ENCODE measurements at places on chromosomes 3 and 15. TPM values are rescaled to one million over a fixed set of nuclear protein-coding genes. Genes with fewer than 3 reads are reported as not detected.

The COLQ gene
- 21.3 TPM for total RNA-seq

The NTRK3 gene
- 47.0 TPM for total RNA-seq

The IL20RB gene
- 2.6 TPM for total RNA-seq

- DNase-seq = no peak
Observed at GRCh38 chr15:67945951-67946700, 106.3 kb upstream of the RNU6-1 start.

DNA sequence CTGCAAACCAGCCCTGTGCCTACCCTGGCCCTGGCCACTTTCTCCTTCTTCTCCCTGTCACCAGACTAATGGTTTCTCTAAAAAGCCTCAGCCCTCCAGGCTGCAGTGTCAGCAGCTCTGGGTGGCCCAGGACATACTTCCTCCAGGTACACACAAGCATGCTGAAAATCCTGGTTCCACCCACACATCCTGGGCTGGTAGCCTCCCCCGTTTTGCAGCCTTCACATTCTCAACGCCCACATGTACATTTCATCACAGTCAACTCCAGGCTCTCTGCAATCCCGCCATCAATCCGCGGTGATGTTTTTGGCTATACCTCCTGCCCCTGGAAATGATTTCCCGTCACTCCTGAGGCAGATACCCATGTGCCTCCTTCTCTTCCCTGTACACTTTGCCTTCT lies 59.4 kb downstream of the MAGEF1 start:
- no peak for DNase-seq

DNA sequence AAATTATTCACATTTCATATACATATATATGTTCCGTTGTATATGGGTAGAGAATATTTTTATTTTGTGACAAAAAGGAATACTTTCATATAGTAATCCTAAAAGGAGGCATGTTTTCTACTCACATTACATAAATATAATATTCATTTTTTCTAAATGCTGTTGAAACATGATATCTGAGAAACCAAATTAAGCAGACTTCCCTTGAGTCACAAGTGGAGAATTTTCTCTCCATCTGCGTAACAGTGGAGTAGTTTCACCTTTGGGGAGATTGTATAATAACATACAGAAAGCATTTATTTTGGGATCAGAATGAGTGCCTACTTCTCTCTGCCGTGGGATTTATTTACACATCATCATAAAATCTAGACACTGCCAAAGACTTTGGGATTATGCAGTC lies 849.8 kb downstream of the NSUN3 start:
- DNase-seq = no peak

- DNase-seq = no peak
Observed at GRCh38 chr3:172321035-172321434, 127.2 kb downstream of the GHSR start.

DNA sequence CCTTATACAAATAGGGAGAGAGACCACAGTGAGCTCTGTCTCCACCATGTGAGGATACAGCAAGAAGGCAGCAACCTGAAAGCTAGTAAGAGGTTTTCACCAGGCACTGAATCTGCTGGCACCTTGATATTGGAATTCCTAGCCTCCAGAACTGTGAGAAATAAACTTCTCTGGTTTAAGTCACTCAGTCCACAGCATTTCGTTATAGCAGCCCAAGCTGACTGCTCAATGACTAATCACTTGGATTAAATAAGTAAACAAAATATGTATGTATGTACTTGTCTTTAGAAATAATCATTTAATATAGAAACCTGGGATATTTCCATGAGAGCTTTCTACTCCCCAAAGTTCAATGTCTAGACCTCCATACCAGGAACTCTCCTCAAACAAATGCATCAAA lies 162.0 kb downstream of the IMPG2 start:
- DNase-seq = no peak

DNA sequence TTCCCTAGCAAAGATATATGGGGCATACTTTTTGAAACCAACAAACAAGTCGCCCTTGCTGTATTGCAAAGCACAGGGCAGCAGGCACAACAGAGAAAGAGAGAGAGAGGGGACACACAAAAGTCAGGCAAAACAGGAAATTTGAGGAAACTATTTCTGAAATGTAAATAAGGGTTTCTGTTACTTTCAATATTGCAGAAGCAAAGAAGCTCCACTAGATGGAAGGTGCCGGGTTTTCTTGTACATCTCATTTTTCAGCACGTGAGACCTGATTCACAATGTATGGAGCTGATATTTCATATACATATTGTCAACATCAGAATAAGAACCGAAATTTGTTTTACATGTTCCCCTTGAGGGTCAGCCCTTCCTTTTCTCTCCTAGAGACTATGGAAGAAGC lies 127.4 kb downstream of the FOXP1 start:
- DNase-seq = no peak
